Spinal cord (tissue), 10 donors: ENCODE measurements at places on chromosomes 6 and 20. TPM values are rescaled to one million over a fixed set of nuclear protein-coding genes. Genes with fewer than 3 reads are reported as not detected.

ENPP1 gene
- polyA plus RNA-seq: 2.1 TPM

DNA sequence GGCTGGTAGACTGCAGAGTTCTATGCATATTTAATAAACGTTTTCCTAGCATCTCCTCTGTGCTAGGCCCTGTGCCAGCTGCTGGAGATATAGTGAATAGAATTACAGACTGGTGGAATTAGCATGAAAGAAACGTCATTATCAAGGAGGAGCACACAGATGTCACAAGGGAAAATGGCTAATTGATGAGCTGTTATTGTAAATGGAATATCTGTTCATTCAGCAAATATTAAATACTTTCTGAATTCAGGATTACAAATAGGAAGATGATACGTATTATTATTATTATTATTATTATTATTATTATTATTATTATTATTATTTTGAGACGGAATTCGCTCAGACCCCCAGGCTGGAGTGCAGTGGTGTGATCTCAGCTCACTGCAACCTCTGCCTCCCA, 1.2 kb downstream of the AAR2 start:
- no peak for DNase-seq

HLA-DRB5 gene
- 1.7 TPM for polyA plus RNA-seq

SLC4A11 gene
- polyA plus RNA-seq: 0.44 TPM

- DNase-seq: no peak
These were observed 382.5 kb downstream of the TAF4 start for GRCh38 chr20:61682996-61683681.

HSPA1L gene
- 5.1 TPM for polyA plus RNA-seq

PSORS1C1 gene
- polyA plus RNA-seq: 0.40 TPM

DNA sequence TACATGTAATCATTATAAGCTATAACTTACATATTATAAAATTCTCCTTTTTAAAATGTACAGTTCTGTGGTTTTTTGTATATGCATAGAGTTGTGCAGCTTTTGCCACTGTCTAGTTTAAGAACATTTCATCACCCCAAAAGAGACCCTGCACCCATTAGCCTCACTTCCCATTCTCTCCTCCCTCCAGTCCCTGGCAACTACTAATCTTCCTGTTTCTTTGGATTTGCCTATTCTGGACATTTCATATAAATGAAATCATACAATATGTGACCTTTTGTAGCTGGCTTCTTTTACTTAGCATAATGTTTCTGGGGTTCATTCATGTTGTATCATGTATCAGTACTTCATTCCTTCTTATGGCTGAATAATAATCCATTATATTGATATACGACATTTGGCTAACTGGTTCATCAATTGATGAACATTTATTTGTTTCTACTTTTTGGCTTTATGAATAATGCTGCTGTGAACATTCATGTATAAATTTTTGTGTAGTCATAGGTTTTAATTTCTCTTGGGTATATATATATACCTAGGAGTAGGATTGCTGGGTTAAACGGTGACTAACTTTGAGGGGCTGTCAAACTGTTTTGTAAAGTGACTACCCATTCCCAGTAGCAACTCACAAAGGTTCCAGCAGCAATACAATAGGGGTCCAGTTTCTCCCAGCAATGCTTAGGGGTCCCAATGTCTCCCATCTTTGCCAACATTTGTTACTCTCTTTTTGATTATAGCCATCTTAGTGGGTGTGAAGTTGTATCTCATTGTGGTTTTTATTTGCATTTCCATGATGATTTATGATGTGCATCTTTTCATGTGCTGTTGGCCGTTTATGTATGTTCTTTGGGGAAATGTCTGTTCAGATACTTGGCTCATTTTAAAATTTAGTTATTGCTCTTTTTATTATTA, 10.7 kb downstream of the PTPRA start:
- DNase-seq: no peak

- DNase-seq: no peak
These were observed 106.9 kb upstream of the MYL9 start for GRCh38 chr20:36434383-36434782.

- DNase-seq: no peak
These were observed 281.6 kb downstream of the PLCB1 start for GRCh38 chr20:8413691-8414090.

DNA sequence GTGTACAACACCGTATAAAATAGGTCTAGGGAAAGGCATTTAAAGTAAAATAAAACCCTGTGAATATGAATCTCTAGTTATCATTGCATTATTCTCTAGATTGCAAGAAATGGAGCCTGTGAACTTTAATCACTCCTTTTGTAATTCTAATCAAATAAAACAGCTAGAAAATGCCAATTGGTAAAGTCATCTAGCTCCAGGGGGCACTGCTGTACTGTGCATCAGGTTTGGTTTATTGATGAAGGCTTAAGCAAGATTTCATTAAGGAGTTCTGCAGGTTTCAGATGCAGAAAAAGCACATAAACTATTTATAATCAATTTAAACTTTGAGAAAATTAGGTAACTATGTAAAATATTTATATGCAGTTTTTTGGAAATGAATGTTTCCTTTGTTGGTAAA, 645.0 kb downstream of the PHF3 start:
- peak; percentile 62 for DNase-seq

C20orf202 gene
- polyA plus RNA-seq: 0.92 TPM

DNA sequence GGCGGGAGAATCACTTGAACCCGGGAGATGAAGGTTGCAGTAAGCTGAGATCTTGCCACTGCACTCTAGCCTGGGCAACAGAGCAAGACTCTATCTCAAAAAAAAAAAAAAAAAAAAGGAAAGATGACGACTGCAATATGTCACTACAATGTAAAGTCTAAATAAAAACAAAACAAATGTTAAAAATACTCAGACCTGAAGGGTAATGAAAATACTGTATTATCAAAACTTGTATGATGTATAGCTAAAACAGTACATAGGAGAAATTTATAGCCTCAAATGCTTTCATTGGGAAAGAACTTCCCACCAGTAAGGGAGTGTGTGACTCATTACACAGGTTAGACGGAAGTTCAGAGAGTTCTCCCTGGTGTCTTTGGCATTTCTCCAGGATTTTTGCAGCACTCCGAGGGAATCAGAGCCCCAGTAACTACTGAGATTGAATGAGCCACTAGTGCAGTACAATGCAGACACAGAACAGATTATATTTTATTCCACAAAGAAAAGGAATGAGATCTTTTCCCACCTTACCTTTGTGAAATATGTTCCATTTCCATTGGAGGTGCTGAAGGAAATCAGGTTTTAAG, 12.5 kb upstream of the RALGAPB start:
- DNase-seq: no peak

- no peak for DNase-seq
These were observed 133.1 kb upstream of the COL21A1 start for GRCh38 chr6:56380476-56380875.

DNA sequence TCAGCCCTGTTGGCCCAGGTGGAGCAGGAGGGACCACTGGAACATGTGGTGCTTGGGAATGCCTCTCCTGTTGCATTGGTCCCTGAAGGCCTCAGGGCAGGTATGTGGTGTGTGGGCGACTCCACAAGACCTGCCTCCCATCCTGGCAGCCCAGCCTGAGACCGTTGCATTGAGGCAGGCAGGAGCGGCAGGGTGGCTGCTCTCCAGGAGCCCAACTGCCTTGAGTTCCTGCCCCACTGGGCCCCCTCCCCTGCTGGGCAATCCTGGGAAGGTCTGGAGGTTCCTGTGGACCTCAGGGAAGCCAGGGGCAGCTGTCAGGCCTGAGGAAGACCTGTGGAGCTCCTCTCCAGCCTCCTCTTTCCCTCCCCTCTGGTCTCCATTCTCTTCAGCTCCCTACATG, 19.8 kb downstream of the MAVS start:
- DNase-seq: no peak

- no peak for DNase-seq
These were observed 4.1 kb downstream of the C20orf202 start for GRCh38 chr20:1207293-1207878.

CD83 gene
- polyA plus RNA-seq: 29.3 TPM

DNA sequence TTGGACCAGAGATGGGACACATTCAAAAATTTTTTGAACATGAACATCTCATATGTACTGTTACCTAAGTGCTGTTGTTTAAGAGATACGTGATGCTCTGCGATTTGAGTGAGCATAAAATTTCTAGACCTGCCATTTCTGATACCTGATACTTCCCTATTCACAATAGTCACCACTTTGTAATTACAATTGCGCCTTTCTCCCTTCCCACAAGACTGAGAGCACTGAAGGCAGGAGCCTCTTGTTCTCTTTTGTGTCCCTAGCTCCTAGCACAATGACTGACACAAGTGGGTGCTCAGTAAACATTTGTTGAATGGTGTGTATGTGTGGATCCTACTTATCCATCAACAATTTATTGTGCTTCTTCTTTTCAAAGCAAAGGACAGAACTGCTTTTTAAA, 92.8 kb upstream of the TMEM30A start:
- no peak for DNase-seq

DNA sequence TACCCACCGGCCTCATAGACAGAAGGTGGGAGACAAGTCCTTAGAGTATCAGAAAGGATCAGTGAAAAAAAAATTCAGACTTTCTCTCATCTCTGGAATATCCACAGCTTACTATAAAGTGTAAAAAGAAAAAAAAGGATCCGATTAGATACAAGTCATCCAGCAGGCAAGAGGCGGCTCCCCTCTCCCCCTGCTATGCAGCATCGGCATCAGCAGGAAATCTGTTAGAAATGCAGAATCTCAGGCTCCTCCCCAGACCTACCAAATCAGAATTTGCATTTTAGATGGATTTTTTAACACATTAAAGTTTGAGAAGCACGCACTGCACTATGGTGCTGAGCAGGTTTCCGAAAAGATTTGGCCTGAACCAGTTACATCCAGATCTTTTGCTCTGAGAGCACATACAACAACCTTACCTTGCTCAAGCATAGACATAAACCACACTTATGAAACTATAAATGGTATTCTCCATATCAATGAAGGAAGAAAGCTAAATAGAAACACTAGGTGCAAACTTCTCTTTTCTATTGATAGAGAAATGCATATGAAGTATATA, 117.0 kb upstream of the POU3F2 start:
- DNase-seq: no peak

NHSL1 gene
- 31.3 TPM for polyA plus RNA-seq

HDGFL1 gene
- not detected for polyA plus RNA-seq

DNA sequence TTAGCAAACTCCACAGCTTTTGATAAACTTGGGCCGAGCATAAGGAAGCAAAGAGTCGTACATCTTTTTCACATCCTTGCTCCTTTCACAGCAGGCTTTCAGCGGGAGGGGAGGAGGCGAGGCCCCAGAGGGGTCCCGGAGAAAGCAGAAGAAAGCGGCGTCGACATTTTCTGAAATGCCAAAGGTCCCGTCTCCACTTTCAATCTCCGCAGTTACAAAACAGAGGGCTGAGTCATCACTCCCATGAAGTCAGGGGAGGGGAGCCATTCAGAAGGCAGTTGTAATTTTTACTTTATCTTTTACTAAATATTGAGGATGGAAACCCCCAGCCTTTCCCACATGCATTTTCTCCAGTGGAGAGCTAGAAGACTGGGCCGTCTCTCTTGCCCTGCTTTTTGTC, 174.2 kb upstream of the THBS2 start:
- DNase-seq: no peak

DNA sequence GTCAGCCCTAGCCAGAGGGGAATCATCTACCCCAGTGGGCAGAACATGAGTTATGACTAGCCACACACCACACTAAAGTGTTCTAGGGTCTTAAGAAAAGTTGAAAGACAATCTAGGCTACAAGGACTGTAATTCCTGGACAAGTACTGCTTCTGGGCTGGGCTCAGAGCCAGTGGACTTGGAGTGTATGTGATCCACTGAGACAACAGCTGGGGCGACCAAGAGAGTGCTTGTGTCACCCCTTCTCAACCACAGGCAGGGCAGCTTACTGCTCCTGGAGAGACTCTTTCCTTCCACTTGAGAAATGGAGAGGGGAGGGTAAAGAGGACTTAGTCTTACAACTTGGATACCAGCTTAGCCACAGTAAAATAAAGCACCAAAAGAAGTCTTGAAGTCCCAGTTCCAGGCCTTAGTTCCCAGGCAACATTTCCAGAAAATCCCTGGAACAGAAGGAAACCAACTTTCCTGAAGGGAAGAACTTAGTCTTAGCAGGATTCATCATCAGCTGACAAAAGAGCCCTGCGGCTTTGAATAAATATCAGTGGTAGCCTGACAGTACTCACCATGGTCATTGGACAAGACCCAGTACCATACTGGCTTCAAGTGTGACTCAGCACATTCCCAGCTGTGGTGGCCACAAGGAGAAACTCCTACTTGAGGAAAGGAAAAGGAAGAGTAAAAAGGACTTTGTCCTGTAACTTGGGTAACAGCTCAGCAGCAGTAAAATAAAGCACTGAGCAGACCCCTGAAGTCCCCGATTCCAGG, 355.1 kb upstream of the ADGRB3 start:
- DNase-seq: no peak

DNA sequence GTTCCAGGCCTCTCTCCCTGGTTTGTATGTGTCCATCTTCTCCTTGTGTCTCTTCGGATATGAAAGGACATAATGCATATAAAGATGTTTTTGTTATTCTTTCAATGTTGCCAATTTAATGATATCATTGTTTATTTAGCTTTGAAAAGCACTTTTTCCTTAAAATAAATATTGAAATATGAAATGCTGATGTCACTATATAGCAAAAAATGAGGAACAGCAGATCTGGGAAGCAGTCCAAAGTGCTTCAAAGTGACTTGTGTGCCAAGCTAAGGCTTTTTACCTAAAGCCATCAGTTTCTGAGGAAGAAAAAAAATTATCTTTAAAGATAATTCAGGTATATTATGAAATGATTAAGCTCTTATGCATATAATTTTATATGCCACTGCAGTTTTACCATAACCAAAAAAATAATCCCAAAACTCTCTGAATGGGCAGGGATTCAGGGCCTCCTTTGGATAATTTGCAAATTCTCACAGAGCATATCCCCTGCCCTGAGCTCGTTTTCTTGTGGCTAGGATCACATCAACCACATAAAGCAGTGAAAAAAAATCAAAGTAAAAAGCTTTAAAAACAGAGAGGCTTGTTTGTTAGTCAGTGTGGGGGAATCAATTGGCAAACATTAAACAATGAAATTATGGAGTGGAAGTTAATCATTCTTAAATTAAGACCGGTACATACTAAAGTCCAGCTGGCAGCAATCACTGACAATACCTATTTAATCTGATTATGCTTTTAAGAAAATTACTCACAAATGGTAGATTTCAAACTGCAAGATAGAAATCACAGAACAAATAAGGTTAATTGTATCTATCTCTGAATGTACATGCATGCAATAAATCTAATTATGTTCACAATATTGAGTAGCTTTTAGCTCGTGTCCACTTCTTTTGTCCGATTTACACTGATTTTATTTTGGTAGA, 1027.9 kb upstream of the ADGRB3 start:
- peak; percentile 19 for DNase-seq

BHLHE23 gene
- polyA plus RNA-seq: not detected

SLC26A8 gene
- polyA plus RNA-seq: 5.7 TPM

GRCh38 chr20:34825530-34826362, at the start of gene NCOA6:
NCOA6 (minus strand) TSS chr20:34825651; CDS start chr20:34782355, 43,296 bp downstream.
- DNase-seq: peak; percentile 73
